Aorta (tissue), 5 donors: ENCODE measurements at places on chromosomes 7 and 10.

DNA sequence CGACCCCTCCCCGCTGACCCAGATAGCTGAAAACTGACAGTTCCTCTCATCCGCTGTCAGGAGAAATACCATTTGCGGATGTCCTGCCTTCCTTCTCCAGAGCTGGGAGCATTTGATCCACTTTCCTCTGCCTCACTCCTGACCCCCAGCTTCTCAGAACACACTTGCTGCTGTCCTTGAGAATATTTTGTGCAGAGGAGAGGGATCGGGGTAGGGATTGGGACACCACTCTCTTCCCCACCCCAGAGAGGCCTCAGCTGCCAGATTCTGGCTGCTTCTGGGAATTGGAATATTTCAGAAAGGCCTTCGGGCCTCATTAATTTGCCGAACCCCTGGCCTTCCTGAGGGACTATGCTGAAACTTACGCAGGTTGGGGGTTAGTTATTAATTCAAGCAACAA is 97.0 kb downstream of the C10orf105 start:
- DNase-seq: no peak

- no peak for DNase-seq
These were observed 71.6 kb downstream of the GSDME start for GRCh38 chr7:24685708-24686107.

- DNase-seq: no peak
These were observed 975.8 kb upstream of the AUTS2 start for GRCh38 chr7:68622500-68622899.

- DNase-seq: no peak
These were observed 271.5 kb upstream of the FZD8 start for GRCh38 chr10:35913628-35914027.

- no peak for DNase-seq
These were observed 261.0 kb downstream of the HDAC9 start for GRCh38 chr7:18756378-18757050.

GRCh38 chr7:77740257-77740656 is 44.0 kb downstream of the RSBN1L start:
- no peak for DNase-seq

- no peak for DNase-seq
These were observed 454.0 kb upstream of the SORCS1 start for GRCh38 chr10:107618504-107618994.
